ENCODE measurements at places on chromosomes 7 and 10. TPM values are rescaled to one million over a fixed set of nuclear protein-coding genes. Genes with fewer than 3 reads are reported as not detected.

Gene MYOF
- 108 TPM for total RNA-seq

Gene GNAT3
- not detected for total RNA-seq

Gene CARD11
- not detected for total RNA-seq

Gene POT1
- total RNA-seq, result 35.2 TPM

Gene WDFY4
- not detected for total RNA-seq
